Aorta (tissue), 5 donors: ENCODE measurements at places on chromosomes 2 and 18. TPM values are rescaled to one million over a fixed set of nuclear protein-coding genes. Genes with fewer than 3 reads are reported as not detected.

Gene TRIB2
- total RNA-seq: 39.7 TPM

Gene STPG4
- total RNA-seq: 0.75 TPM

Gene BMPR2
- 123 TPM for total RNA-seq

Gene ALS2
- 24.3 TPM for total RNA-seq

Gene OTOS
- total RNA-seq: not detected

Gene ZAP70
- total RNA-seq: 4.3 TPM

Gene CNDP1
- total RNA-seq: 0.49 TPM

Gene PID1
- total RNA-seq: 88.6 TPM

Gene PROKR1
- not detected for total RNA-seq

Gene STARD6
- total RNA-seq: not detected

Gene ARHGAP15
- total RNA-seq: 14.8 TPM

Gene NYAP2
- 2.0 TPM for total RNA-seq

Gene METTL4
- 14.3 TPM for total RNA-seq

Gene UGT1A6
- total RNA-seq: not detected

Gene DNAH6
- 0.78 TPM for total RNA-seq

Gene FZD7
- 19.0 TPM for total RNA-seq
